ENCODE measurements at places on chromosomes 12 and 14.

DNA sequence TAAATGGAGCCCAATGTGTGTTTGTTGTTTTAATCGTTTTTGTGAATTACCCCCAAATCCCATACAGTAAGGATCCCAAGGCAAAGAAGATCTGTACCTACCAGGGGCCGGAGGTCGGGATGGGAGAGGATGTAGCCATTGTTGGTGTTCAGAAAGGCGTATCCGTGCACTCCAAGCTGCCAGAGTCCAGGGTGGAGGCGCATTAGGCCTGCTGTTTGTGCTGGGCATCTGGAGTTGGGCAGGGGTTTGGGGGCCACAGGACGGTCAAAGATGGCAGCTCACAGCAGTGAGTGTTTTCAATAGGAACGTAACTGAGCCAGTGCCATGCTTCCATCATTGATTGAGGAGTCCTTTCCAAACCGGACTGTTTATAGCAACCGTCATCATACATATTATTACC is 40.2 kb downstream of the CACNA2D4 start:
- no peak for DNase-seq

- no peak for DNase-seq
These were observed 7.1 kb downstream of the ARHGDIB start for GRCh38 chr12:14954269-14954668.

GRCh38 chr12:47814539-47815170 is 5.0 kb downstream of the HDAC7 start:
- DNase-seq, result no peak

DNA sequence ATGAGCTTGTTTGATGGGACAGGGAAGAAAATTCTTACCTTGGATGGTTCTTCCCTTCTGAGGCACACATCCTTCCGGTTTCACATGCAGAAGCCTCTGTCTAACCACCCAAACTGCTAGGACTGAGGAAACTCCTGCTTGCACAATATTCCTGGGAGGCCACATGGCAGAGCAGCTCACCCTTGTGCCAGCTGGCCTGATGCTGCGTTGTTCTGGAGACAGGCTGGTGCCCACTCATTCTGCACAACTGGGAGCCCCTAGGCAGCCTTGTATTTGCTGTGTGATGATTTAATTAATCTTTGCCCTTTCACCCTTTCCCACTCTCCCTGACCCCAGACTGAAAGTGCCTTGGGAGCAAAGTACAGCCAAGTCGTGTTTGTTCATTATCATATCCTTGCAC is 130.8 kb downstream of the RTN1 start:
- DNase-seq, result no peak

DNA sequence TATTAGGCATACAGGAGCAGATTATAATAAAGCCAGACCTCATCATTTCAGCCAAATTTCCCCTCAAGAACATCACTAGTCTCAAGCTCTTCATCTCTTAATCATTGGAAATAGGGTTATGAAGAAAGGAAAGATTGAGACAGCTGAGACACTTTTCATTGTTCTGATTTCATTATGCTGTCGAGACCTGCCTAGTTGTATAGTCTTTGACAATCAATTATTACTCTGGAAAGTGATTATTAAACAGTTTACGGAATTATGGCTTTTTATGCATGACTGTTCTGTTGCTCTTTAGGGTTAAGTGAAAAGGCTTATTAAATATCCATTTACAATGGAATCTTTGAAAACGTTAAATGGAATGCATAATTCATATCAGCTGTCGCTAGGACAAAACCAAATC is 48.3 kb downstream of the TTC6 start:
- no peak for DNase-seq

DNA sequence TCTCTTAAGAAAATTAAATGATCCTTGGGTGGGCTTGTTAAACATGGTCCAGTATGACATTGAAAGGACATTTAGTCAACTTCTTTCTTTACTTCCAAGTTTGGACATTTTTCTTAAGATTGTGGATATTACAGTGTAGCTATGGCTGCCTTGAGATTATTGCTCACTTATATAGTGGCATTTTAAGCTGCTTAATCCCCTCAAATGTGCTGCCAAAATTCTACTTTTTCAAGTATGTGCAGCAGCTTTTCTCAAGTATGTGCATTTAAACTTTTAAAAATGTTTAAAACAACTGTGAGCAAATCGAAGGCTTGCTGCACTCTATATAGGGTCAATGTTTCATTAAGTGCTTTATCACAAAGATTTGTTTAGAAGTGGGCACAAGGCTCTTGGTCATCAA is 7.4 kb downstream of the TXNRD1 start:
- no peak for DNase-seq

- no peak for DNase-seq
These were observed 148.0 kb upstream of the PDE3A start for GRCh38 chr12:20220339-20220738.

Measured in NCI-H187 treated with DMSO at 0.1 percent for 48 hours (cell line).